Upper lobe of left lung (tissue), 6 donors: ENCODE measurements at places on chromosomes 12 and 14. TPM values are rescaled to one million over a fixed set of nuclear protein-coding genes. Genes with fewer than 3 reads are reported as not detected.

DNA sequence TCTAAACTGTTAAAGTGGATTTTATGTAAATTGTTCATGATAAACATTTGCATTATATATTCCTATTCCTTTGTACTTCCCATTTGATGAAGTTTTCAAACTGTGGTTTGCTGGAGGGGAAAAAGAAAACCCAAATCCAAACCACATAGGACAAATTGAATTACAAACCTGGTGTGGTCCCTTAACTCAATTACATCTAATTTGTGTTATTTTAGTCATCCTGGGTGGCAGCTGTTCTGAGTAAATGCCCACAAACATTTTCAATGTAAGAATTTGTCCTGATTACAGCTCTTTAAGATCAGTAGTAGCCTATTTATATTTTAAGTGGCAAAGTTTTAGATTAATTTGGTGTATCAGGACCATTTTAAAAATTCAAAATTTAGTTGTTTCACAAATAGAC lies 153.9 kb downstream of the RAD51B start:
- no peaks in the 10 kb centered on the region for H3K36me3 ChIP-seq
- H3K4me1 ChIP-seq, result peaks cover 7% of the 10 kb centered on the region
- H3K4me3 ChIP-seq, result no peak overlapping the region
- no peak overlapping the region for H3K27ac ChIP-seq
- no peak for DNase-seq

GPR84 gene
- total RNA-seq, result 1.1 TPM

- H3K27me3 ChIP-seq, result no peaks in the 10 kb centered on the region
- DNase-seq, result no peak
- no peak overlapping the region for H3K4me3 ChIP-seq
- peaks cover 13% of the 10 kb centered on the region for H3K4me1 ChIP-seq
- no peaks in the 10 kb centered on the region for H3K36me3 ChIP-seq
These were observed 51.7 kb downstream of the BEGAIN start for GRCh38 chr14:100535287-100536120.

ACVRL1 gene
- 265 TPM for total RNA-seq

GRCh38 chr12:57623385-57623784 lies 9.6 kb downstream of the B4GALNT1 start:
- DNase-seq, result no peak
- no peaks in the 10 kb centered on the region for H3K36me3 ChIP-seq
- H3K4me3 ChIP-seq, result no peak overlapping the region

DNA sequence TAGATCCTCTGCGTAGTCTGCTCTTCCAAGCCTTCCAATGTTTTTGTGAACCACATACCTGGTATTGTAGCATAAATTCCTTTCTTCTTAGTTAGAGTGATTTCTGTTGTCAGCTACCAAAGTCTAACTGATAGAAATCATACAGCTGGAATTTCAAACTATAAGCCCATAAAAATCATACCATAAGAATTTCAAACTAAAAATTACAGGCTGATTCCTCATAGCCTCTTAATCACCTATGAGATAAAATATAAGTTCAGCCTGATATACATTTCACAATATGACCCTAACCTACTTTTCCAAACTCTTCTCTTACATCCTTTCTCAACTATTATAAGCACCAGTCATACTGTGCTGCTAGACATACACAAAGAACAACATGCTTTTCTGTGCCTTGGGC lies 64.8 kb downstream of the PTHLH start:
- no peak overlapping the region for H3K27ac ChIP-seq
- H3K36me3 ChIP-seq, result no peaks in the 10 kb centered on the region
- no peak for DNase-seq
- no peaks in the 10 kb centered on the region for H3K4me1 ChIP-seq
